NCI-H774 (cell line): ENCODE measurements at places on chromosomes 5 and 9.

DNA sequence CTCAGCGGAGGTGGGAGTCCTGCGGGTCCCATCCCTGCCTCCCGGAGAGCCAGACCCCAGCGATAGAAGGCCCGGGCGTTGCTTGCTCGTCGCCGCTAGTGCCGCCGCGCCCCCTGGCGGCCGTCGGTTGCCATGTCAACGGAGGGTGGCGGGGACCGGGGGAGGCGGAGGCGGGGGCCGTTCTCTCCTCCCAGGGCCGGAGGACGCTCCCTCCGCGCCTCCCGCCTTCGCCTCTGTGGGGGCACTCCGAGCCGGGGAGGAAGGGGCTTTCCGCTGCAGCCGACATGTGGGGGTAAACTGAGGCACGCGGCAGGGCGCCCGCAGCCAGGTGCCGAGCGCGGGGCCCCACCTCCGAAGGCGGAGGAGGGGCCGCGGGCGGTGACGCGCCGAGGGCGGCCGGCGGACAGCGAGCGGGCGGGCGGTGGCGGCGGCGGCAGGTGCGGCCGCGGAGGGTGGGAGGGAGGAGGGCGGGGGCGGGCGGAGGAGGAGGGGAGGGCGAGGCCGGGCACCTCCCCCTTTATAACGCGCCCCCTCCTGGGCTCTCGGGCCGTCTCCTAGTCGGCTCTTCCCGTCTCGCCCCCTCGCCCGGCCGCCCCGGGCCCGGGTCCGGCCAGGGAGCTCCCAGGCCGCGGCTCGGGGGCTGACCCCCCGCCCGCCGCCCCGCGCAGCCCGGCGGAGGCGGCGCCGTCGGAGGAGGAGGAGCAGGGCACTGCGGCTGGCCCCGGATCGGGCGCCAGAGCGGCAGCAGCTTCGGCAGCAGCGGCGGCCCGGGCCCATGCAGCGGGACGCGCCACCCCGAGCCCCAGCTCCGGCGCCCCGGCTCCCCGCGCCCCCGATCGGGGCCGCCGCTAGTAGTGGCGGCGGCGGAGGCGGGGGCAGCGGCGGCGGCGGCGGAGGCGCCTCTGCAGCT is 556 bp upstream of the CDK9 start:
- DNase-seq: peak; percentile 93

DNA sequence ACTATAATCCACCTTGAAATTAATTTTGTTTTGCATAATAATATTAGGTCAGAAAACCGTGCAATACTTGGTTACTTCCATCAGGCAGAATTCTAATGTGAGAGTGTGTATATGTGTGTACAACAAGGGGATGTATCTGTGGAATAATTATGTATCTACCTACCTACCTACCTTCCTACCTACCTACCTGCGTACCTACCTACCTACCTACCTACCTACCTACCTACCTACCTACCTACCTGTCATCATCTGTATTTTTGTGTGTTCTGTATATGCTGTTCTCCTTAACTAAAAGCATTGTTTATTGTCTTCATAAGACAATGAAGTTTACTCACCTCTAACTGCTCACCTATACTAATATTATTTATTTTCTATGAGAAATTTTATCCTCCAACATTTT is 52.8 kb downstream of the VCAN start:
- DNase-seq: no peak

DNA sequence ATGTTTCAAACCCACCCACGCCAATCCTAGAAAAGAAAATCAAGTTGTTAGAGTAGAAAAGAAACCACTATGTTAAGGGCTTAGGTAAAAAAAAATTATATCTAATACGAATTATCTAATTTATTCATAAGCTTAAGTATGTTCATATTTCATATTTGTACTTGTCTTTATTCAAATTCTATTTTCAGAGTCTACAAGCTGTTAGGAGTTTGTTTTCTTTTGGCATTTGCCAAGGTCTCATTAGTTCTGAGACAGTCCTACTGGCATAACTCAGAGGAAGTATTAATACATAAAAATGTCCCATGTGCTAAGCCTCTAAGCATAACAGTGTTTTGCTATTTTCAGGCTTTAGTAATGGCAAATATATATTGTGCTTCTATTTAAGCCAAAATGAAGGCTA is 57.6 kb downstream of the STARD4 start:
- DNase-seq: no peak

DNA sequence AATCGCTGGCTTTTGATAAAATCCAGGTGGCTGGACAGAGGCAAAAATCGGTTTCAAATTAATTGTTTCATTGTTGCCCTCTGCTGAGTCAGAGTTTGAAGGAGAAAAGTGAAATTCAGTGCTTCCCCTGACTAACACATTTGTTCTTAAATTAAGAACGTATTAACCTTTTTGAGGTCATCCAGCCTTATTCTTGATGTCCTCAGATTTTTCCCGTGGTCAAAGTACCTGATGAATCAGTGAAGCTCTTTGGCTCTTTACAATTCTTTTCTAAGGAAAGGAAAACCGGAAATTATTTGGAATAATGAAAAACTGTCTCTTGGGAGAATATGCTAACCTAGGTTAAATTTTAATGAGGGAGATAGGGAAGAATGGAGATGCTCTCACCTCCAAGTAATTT is 21.6 kb downstream of the OSMR start:
- no peak for DNase-seq

- peak; percentile 51 for DNase-seq
These were observed 513.1 kb downstream of the PDE4D start for GRCh38 chr5:59380350-59380951.

GRCh38 chr5:56983593-56984361 is 31.9 kb upstream of the MIER3 start:
- DNase-seq: no peak

- DNase-seq: no peak
These were observed 81.2 kb downstream of the PHAX start for GRCh38 chr5:126681970-126682369.

- DNase-seq: no peak
These were observed 11.9 kb downstream of the FGFR4 start for GRCh38 chr5:177098470-177099141.

- peak; percentile 61 for DNase-seq
These were observed 583.5 kb downstream of the ZNF608 start for GRCh38 chr5:124162767-124163532.

GRCh38 chr9:6113312-6113711 is 97.9 kb upstream of the RANBP6 start:
- DNase-seq: no peak

DNA sequence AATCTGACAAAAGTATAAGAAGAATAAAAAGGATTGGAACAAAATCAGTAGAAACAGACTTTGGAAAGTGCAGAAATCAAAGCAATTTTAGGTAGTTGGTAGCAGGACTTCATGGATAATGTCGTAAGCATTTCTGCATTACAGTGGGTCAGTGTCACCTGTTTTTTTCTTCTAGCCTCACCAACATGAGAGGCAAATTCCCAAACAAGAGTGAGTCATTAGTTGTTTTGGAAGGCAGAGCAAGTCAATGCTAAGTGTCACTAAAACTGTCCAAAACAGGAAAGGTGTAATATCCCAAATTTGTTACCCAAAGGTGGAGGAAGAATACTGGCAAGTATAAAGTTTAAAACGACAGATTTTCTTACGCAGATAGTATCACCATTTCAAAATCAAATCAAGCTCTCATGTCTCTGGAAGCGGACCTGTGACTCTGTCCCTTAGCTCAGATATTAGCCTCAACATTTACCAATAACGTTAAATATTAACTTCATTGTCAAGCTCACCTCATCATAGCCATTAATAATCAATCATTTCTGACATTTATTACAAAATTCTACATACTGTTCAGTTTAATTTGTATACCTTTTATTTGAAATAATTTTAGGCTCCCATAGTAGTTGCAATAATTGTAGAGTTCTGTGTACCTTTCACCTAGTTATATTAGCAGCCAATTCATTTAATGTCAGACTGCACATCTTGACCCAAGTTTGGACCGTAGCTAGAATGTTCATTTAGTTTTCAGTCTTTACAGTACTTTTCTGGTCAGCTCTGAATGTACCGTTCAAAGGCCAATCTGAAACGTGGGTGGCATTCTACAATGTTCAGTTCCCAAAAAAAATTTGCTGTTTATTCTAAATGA is 901.2 kb upstream of the COX7C start:
- DNase-seq: no peak

DNA sequence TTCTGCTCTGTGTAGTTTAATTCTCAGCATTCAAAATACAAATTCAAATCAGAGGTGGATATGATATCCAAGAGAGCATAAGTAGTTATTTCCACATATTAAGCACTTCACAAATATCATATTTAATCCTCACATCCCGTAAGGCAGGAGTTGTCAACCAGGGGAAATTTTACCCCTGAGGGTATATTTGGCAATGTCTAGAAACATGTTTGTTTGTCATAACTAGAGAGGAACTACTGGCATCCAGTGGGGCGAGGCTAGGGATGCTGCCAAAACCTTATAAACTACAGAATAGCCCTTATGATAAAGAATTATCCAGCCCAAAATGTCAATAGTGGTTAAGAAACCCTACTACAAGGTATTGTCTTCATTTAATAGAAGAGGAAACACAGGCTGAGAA is 619.4 kb downstream of the SLCO4C1 start:
- DNase-seq: no peak

- DNase-seq: peak; percentile 66
These were observed 490.9 kb downstream of the GADD45G start for GRCh38 chr9:90095682-90096081.

DNA sequence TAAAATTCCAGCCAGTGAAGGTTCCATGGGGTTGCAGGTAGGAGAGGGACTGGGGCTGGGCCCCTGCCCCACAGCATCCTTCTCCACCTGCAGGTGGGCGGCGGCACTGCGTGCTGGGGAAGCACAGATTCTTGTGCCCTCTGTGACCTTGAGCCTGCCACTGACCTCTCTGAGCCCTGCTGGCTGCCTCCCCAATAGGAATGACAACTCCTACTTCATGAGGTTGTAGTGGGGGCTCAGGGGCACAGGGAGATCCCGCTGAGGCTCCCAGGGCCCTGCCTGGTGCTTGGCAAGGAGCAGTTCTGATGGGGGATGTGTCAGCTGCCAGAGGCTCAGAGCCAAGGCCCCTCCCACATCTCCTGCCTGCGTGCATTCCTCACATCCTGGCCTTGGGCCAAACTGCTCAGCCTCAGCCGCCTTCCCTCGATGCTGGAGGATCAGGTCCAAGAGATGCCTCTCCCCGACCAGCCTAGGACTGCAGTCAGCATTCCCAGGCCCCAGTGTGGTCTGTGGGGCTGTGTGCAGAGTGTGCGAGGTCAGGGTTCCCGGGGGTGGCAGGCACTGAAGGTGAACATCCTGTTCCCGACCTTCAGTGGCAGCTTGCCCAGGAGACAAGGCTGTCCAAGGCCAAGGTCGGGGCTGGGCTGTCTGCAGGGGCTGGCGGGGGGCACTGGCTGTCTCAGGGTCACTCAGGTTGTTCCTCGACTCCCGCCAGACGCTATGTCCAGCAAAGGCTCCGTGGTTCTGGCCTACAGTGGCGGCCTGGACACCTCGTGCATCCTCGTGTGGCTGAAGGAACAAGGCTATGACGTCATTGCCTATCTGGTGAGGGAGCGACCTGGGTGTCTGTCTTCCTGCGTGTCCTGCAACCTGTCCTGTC is 7.0 kb downstream of the ASS1 start:
- DNase-seq: peak; percentile 79

DNA sequence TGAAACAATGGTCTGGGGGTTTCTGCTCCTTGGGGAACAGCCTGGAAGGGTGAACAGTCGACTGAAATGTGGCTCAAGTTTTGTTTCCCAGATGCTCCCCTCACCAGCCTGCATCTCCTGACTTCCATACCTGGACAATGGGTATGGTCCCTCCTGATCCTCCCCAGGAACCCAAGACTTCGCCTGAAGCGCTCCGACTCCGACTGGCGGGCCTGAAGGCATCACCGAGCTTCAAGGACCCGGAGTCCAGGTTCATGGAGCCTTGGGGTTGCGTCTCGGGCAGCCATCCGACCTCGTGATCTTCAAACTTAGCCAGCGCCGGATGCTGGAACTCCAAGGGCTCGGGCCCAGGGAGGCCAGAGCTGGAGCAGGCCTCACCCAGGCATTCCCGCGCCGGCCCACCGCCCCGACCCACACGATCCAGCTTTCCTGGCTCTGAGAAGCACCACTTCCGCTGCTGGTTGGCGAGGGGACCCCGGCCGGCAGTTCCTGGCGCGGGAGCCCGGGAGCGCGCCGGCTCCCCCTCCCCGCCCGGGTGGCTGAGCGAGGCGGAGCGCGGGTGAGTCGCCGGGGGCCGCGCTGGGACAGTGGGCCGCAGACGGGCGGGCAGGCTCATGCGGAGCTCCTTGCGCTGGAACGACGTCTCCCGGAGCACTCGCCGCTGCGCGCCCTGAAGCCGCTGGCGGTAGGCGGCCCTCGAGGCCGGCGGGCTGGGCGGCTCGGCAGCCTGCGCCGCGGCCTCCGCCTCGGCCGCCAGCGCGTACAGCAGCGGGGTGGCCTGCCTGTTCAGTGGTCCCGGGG is 5.2 kb downstream of the SHROOM1 start:
- no peak for DNase-seq

DNA sequence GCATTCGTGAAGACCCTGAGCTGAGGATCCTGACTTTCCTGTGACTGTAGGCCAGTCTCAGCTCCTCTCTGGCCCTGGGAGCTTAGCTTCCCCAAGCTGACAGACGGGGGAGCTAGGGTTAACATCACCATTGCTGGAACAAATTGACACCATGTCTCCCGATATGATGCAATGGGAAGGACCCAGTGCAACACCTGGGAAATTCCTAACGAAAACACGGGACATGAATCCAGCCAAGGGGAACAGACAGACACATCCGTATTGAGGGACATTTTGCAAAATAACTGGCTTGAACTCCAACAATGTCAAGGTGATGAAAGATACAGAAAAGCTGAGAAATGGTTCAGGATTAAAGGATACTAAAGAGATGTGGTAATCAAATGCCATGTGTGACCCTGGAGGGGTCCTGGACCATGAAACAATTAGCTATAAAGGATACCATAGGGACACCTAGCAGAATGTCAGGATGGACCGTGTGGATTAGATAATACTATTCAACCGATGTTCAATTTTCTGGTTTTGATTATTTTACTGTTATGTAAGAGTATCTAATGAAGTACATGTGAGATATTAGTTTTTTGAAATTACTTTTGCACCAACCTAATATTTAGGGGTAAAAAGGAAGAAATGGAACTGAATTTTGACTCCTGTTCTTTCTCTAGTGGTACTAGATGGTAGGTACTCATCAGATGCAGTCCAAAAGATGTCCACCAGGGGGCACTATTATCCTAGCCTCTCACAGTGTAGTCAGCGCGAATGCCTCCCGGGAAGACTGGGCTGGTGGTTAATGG is 52.7 kb downstream of the NDST1 start:
- peak; percentile 61 for DNase-seq
